Upper lobe of right lung (tissue), 1 donor: ENCODE measurements at places on chromosomes 3 and 15.

DNA sequence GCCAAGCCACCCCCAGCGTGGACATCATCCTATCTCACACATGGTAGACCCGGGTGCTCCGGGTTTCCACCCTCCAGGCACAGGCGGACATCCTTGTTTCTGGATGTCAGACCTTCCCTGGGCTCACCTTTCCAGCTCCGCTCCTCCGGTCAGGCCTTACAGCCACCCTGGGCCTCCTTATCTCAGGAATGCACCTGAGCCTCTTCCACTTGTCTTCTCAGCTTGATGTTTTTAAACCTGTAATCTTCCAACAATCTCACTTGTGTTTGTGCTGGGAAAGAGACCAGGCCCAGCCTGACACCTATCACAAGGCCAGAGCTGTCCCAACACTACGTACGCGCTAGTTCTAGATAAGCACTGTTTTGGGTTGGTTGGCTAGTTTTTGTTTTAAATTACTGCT lies 53.9 kb downstream of the NIPA2 start:
- DNase-seq, result no peak

DNA sequence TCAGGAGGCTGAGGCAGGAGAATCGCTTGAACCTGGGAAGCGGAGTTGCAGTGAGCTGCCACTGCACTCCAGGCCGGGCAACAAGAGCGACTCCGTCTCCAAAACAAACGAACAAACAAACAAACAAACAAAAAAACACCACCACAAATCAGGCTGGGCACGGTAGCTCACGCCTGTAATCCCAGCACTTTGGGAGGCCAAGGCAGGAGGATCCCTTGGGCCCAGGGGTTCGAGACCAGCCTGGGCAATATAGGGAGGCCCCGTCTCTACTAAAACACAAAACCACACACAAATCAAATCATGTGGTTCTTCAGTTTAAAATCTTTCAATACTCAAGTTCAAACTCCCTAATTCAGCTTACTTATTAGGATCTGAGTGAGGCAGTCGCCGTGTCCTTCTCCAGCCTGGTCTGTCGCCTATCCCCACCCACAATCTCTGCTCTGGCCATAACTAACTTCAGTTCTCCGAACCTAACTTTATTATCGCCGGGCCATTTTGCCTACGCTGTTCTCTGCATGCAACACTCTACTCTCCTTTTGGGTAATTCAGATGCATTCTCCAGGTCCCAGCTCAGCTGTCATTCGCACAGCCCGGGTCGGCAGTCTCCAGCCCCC lies 660 bp upstream of the RTF1 start:
- DNase-seq, result no peak

- DNase-seq, result no peak
Observed at GRCh38 chr3:40130721-40131120, 178.8 kb upstream of the EIF1B start.

- DNase-seq, result no peak
Observed at GRCh38 chr3:173938159-173938558, 540.6 kb downstream of the NLGN1 start.

DNA sequence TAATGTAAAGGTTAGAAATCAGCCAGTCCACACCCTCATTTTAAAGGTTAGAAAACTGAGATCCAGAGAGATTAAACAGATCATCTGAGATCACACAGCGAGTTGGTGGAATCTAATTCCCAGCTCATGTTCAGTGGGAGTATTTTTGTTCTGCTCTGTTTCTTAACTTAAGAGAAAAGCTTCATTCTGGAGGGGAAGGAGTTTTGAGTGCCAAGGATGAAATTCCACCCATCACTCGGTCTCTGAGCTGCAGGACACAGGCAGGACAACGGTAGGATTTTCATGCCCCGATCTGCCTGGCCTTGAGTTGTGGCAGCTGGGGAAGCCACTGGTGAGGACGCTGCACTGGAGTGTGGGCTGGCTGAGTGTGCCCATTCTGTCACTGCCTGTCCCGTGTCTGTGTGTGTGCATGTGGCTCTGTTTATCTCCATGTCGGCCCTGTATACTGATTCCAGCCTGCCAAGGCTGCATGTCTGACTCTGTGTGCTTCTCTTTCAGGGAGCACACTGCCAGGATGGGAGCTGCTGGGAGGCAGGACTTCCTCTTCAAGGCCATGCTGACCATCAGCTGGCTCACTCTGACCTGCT lies 94.3 kb downstream of the CEMIP start:
- DNase-seq, result no peak

DNA sequence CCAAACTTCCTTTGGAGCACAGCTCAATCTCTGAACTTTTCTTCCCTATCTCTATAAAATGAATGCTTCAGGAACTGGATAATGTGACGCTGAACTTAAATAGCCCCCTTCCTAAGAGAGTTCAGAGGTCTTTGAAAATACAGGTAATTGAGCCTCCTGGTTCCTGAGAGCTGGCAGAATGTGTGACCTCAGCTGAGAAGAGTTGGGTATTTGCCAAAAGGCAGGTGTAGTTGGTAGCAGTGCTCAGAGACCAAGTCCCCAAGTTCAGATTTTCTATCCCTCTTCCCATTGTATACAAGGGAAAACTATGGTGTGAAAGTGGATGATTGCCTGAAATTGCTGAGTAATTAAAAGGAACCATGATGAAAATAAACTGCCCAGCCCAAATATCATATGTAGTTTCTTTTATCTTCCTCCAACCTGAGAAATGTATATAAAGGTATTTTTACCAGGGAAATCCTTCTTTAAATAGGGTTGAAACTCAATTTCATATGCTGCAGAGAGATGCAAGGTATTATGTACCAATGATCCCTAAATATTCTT lies 154.6 kb upstream of the ICE2 start:
- DNase-seq, result no peak

DNA sequence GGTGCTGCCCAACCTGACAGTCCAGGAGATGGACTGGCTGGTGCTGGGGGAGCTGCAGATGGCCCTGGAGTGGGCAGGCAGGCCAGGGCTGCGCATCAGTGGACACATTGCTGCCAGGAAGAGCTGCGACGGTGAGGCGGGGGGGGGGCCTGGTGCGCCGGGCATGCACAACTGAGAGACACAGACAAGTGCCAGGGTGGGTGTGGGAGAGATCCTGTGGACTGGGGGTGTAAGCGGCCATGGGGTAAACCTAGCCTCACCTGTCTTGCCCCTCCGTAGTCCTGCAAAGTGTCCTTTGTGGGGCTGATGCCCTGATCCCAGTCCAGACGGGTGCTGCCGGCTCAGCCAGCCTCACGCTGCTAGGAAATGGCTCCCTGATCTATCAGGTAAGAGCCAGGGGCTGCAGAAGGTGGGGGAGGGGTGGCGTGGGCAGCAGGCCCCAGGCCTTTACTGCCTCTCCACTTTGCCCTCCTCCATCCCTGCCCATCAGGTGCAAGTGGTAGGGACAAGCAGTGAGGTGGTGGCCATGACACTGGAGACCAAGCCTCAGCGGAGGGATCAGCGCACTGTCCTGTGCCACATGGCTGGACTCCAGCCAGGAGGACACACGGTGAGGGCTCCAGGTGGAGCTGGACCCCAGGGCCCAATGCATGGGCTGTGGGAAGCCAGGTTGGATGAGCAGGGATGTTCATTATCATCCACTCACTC lies 3.3 kb downstream of the CHRD start:
- no peak for DNase-seq
